AG08396 (cell line): ENCODE measurements at places on chromosomes 5 and 9.

DNA sequence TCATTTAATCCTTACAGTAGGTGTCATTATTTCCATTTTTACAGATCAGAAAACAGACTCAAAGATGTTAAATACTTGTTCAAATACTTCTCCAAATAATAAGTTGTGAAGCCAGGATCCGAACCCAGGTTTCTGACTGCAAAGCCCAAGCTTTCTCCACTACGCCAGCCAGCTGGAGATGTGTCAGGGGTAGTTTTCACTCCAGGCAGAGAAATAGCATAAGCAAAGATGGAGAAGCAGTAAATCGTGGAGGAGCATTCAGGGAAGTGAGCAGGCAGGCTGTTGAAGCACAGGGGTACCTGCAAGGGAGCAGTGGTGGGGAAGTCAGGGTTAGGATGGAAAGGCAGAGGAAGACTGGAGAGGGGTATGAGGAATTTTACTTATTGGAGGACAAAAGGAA, 2.9 kb downstream of the TLN1 start:
- no peak for DNase-seq

DNA sequence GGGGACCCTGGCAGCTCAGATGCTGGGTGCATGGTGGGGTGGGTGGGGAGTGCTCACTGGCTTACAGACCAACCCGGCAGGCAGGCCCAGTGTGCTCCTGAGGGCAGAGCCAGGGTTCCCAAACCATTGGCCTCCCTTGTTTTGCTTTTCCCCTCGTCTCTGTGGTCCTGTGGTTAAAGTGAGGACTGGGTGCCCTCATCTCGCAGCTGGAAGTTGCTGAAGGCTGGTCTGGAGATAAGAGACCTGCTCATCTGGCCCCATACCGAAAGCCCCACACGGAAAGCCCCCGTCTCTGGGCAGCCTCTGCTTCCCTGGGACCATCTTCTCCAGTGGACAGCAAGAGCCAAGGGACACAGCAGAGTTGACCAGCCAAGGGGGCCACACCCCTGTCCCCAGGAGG, 9.8 kb upstream of the NACC2 start:
- DNase-seq: no peak

GRCh38 chr5:134111741-134112647, 2.5 kb upstream of the TCF7 start:
- DNase-seq: peak; percentile 66

DNA sequence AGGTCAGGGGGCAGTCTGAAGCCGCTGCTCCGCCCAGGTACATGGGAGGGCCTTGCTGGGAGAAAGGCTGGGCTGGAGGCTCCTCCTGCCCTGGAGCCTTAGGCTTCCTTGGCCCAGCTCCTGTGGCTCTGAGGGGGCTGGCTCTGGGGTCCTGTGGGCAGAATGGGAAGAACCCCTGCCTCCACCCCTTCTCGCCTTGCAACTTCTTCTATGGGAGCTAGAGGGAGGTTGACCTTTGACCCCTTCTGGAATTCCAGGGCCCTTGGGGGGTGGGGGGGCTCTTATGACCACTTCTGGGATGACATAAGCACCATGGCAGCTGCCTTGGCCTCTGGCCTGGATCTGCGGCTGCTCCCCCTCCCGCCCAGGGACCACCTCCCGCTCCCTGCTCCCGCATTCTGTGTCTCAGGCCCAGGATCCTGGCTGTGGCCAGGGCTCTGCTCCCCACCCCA, 32.2 kb downstream of the IER5L start:
- peak; percentile 89 for DNase-seq

GRCh38 chr5:167785106-167785505, 506.3 kb upstream of the WWC1 start:
- no peak for DNase-seq

DNA sequence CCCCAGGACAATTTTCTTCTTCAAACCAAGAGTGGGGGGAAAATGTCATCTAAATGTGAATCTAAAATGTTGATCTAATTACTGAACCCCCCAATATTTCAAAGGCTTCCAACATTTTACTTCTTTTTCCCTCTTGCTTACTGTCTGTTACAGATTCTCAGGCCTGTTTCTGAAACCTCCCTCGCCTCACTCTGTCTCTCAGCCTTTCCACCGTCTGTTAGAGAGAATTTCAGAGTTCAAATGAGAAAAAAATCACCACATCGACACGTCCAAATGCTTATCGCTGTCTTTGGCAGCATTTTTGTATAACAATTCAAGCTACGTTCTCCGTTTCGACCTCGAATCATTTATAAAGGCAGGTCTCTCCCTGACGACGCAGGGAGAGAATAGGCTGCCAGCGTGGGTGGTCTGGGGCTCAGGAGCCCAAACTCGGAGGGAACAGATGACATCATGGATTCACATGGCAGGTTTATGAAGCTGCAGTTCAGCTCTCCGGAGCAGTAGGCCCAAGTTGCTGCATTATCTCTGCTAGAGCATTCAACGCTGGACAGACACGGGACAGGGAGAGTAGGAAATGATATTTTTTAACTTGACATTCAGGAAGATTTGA, 139.8 kb downstream of the GAS1 start:
- DNase-seq: no peak

DNA sequence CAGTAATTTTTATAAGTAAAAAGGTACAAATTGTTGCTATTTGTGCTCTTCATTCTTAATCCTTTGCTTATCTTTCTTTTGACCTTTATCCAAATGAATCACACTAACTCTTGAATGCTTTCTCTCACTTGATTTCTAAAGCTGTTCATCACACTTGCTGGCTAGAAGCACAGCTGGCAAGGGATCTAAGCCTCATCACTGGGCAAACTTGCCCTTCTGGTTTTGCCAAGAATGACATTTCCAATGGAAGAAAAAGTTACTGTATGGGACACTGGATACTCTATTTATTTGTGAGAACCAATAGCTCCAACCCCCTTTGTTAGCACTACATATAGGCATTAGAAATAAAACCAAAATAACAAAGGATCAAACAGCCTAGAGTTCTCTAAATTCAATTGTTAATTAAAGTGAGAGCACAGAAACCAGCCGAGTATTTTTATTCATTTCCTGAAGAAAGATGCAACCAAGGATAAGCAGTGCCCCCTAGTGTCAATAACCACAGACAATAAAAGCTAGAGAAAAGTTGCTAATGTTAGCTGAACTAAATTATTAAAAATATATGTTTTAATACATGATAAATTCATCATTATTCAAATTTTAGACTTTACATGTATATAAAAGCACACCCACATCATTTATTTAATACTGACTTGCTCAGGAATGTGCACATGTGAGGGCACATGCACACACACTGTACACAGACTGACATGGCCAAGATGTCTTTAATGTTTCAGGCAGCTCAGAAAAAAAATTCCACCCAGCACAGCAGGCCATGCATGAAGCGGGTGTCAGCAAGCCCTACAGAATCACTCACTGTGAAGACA, 59.8 kb upstream of the POU5F2 start:
- DNase-seq: peak; percentile 23

GRCh38 chr5:443239-444151, 519 bp downstream of the EXOC3 start:
- DNase-seq: peak; percentile 45

- DNase-seq: no peak
Measured at GRCh38 chr5:116703328-116703727, 128.7 kb upstream of the SEMA6A start.

GRCh38 chr9:37608250-37608649, 15.9 kb upstream of the TOMM5 start:
- no peak for DNase-seq
